ENCODE measurements at places on chromosomes 6 and 20. TPM values are rescaled to one million over a fixed set of nuclear protein-coding genes. Genes with fewer than 3 reads are reported as not detected.

GSTA2 gene
- 2.0 TPM for total RNA-seq

RBM39 gene
- total RNA-seq, result 211 TPM

OXT gene
- total RNA-seq, result 6.5 TPM

DDX43 gene
- 0.14 TPM for total RNA-seq

ADAT2 gene
- total RNA-seq, result 2.7 TPM

DNA sequence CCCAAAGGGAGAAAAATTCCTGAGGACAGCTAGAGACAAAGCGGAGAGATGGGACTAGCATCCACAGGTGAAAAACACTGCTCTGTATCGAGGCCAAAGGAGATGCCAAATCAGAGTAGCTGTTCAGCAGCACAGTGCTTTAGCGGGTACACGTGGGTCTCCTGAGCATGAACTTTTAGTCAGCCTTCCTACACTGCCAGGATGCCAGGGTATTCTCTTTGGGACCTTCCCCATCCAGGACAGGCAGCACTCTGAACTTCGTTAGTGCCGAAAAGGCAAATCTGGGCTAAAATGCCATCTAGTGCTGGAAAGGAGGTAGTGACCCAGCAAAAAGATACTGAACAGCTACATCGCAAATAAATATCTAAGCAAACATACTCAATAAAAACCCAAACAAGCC is 64.9 kb downstream of the C6orf58 start:
- DNase-seq, result no peak

DNA sequence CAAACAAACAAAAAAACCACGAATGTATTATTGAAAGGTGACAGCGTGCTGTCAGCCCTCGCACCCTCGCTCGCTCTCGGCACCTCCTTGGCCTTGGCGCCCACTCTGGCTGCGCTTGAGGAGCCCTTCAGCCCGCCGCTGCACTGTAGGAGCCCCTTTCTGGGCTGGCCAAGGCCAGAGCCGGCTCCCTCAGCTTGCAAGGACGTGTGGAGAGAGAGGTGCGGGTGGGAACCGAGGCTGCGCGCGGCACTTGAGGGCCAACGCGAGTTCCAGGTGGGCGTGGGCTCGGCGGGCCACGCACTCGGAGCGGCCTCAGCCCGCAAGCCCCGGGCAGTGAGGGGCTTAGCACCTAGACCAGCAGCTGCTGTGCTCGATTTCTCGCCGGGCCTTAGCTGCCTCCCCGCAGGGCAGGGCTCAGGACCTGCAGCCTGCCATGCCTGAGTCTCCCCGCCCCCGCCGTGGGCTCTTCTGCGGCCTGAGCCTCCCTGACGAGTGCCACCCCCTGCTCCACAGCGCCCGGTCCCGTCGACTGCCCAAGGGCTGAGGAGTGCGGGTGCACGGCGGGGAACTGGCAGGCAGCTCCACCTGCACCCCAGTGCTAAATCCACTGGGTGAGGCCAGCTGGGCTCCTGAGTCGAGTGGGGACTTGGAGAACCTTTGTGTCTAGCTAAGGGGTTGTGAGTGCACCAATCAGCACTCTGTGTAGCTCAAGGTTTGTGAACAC is 20.9 kb upstream of the MBOAT1 start:
- no peak for DNase-seq

- no peak for DNase-seq
Measured at GRCh38 chr6:42418724-42419123, 33.0 kb downstream of the TRERF1 start.

DNA sequence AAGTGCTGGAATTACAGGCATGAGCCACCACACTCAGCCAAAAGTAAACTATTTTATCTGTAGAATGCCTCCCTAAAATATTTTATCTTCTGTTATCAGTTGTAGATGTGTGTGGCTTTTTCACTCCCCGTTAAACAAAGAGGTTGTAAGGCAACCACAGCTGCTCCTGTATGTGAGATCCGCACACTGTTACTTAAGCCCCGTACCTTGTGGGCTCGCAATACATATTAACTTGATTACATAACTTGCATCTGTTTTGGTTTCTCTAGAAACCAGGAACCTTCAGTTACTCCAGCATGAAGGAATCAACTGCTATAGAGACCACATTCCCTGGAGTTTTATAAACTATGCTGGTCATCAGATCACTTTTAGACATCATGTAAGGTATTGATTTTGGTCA is 420.1 kb upstream of the SLC35B3 start:
- no peak for DNase-seq

DNA sequence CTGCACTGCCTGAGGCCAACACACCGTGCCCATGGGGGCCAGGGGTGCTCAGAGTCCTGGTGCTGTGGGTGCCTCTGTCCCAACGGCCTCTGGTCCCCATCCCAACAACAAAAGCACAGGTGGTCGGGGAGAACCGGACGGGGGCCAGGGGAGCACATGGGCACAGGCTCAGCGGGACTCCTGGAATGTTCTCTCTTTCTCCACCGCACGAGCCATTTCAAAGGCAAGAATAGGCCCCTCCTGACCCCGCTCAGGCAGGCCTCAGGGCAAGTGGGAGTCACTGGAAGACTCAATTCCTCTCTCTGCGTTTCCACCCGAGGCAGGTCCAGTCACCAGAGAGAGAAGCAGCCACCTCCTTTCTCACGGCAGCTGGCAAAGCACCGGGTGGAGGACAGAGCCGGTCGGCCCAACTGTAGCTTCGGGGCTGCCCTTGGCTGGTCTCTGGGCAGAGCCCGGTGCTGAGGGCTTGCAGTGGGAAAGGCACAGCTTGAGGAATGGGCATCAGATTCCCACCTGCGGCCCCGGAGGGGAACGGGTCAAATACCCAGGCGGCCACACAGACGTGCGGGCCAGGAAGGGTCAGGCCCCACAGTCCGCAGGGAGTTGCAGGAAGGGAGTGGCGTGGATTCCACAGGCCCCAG is 55.2 kb downstream of the KCNQ2 start:
- no peak for DNase-seq

- no peak for DNase-seq
Measured at GRCh38 chr6:72350296-72350881, 271.5 kb upstream of the KCNQ5 start.

- DNase-seq, result no peak
Measured at GRCh38 chr6:119676961-119677360, 327.4 kb upstream of the MAN1A1 start.

DNA sequence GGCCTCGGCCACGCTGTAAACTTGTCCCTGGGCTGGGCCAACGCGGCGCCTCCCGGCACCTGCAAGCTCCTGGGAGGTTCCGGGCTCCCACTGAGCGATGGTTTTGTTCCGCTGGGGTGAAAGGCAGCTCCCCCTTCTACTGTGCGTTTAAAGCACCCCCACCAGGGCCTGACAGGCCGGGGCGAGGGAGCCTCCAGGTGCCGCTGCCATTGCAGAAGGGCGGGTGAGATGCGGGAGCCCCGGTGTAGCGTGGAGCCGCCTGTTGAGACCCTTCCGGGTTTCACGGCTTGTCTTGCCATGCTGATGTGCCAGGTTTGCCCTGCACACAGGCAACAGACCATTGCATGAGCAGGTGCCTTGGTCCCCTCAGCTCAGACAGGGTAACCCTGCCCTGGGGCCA is 2.9 kb downstream of the COL20A1 start:
- DNase-seq, result no peak

DNA sequence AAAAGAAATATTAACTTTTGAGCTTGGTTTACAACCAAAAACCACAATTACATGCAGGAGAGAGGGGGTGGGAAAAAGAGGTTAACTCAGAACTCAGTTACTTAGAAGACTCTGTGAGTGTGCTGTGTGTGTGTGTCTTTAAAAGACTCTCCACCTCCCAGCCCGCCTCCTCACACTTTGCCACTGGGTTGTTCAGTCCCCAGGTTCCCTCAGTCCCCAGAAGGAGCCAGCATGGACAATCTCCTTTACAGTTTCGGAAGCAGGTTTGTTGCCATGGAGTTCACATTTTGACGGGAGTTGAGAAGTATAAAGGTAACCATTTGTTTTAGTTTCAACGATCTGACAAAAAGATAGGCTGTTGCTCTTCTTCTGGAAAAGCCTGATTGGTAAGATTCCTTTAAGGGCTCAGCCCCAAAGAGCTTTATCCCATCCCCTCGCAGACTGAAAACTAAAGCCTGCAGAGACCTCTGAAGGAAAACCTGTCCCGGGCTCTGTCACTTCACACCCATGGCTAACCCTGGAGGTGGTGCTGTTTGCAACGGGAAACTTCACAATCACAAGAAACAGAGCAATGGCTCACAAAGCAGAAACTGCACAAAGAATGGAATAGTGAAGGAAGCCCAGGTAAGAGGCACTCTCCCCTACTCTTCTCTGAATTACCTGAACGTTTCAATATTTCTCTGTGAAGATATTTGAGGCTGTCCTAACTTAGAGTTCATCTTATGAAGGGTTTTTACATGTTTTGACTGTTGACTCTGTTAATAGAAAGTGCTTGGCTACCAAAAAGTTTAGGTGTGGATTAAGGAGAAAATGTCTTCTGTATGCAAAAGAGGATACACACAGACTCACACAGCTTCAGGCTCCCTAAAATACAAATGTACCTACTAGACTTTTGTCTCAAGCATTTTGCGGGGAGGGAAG is at the start of gene SPTLC3:
Gene SPTLC3, plus strand, starts transcription at position 212 of the 921 bp plus-strand sequence. Its CDS starts 296 bp downstream, at position 508.
- DNase-seq, result peak; percentile 47

- no peak for DNase-seq
Measured at GRCh38 chr20:31815408-31816188, 3.6 kb upstream of the MYLK2 start.

GRCh38 chr6:91435630-91436029 is 848.8 kb upstream of the MAP3K7 start:
- no peak for DNase-seq

DNA sequence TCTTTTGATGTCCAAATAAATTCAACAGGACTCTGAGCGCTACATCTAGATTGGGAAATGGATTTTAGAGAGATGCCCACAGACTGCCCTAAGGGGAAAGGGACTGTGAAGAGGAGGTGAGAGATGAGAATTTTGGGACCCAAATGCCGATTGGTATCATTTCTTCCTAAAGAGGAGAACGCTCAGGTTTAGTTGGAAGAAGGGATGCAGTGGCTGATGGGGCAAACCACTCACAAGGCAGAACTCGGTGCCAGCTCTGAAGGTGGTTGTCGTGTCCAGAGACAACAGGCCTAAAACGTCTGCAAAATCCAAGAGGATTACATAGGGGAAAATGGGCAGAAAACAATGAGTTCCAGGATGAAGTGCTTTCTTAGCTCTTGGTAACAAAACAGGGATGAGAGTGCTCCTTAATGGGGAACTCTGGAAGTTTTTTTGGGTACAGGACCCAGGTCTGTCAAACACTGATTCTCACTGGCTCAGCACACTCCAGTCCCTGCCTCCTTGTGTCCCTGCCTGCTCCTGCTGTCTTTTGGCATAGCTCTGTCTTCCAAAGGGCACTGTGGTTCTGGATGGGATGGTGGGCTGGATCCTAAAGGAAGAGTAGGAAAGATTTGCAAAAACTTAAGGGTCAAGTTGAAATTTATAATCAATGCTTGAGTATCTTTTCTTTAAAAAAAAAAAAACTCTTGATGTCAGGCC is 29.0 kb downstream of the NEDD9 start:
- no peak for DNase-seq

DNA sequence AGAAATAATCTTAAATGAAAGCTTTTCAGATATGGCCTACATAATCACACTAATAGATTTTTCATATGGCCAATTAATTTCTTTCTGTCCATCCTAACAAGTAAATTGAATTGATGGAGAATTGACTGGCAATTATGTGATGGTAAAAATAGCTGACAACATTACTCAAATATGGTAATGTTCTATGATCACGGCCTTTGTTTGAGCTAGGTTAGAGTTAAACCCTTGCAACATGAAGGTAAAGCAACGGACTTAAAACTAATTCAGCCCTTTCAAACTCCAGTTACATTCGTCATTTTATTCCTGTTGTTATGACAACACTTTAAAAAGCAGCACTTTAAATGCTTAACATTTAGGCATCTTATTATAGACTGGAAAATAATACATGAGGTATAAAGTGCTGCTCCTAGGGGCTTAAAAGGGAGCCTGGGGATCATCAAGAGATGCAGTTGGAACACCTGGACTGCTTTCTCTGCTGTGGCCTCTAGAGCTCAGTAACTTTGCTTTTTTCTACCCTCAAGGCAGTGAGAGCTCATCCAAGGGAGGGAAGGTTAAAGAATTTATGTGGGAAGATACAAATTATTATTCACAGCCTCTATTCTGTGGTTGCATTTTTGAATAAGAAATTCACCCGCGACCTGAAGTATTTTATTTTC is 46.9 kb downstream of the RIPOR2 start:
- DNase-seq, result no peak

- no peak for DNase-seq
Measured at GRCh38 chr20:54062812-54063280, 7.5 kb downstream of the BCAS1 start.

DNA sequence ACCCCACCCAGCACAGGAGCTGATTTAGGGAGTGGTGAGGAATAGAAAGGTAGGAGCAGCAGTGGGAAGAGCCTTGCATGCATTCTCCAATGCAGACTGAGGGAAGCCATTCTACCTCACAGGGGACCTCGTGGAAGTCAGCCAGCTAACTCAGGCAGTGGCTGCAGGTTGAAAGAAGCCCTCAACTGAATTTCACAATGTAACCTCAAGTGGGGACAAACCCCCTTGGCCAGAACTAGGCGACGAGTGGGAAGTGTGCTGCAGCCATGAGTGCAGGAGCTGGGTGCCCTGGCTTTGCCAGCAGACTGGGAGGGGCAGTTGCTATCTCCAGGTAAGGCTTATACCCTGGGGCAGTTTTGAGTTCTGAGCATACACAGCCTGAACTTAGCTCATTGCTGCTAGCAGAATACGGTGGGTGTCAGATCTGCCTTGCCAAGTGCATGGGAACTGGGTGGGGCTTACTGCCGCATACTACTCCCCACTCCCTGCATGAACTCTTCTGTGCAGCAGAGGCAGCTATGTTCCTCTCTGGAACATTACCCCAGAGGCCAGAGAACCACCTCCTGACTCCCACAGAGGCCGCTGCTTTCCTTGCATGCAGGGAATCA is 126.5 kb downstream of the CDK19 start:
- no peak for DNase-seq

Measured in liver (tissue), 10 donors.